ENCODE measurements at places on chromosomes 1 and 21.

DNA sequence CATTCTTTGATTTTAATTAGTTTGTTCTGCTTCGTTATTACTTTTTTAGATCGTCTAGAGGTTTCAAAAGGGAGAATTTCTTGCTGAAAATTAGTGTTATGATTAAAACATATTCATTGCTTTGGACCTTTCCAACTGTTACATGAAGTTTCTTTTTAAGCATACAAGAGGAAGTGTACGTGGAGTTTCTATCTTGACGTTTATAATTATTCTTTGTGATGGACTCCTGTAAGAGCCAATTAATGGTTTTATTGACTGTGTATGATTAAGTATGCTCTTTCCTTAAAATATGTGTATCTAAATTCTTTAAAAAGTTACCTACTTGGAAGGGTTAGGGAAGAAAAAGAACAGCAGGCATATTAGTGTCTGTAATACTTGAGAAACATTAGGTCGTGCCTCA, 37.8 kb downstream of the SPEN start:
- DNase-seq, result no peak

DNA sequence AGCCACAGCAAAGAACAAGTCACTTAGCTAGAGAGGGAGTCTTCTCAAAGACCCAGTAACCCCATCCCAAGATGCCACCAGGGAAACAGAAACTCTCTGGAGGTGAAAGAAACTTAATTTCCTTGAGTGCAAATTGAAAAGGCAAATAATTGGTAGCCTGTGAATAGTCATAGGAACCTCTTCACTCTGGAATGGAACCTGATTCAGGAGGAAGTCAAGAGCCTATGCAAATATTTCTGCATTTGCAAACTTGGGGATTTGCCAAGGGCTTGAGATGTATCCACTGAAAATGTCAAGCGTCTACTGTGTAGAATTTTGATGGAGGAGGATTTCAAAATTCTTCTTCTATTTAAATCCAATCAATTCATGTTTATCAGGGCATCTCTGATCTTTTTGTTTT, 5.7 kb downstream of the HIVEP3 start:
- DNase-seq, result no peak

- DNase-seq, result no peak
These were observed 132.8 kb downstream of the PTPRC start for GRCh38 chr1:198771563-198772153.

GRCh38 chr1:163168053-163168452, 34.7 kb downstream of the RGS5 start:
- no peak for DNase-seq

GRCh38 chr1:179448437-179449149, 82.8 kb downstream of the AXDND1 start:
- no peak for DNase-seq

- DNase-seq, result no peak
These were observed 24.5 kb upstream of the TNFRSF1B start for GRCh38 chr1:12142141-12142823.

- no peak for DNase-seq
These were observed 9.5 kb downstream of the SLC45A3 start for GRCh38 chr1:205670611-205671430.

GRCh38 chr1:232873412-232873811, 68.2 kb downstream of the MAP10 start:
- no peak for DNase-seq

GRCh38 chr1:112706505-112707220, at the start of gene RHOC:
Gene RHOC, minus strand, starts transcription at chr1:112707127. Its CDS starts 3,328 bp downstream, at chr1:112703799.
- DNase-seq, result peak; percentile 42

GRCh38 chr1:89502895-89503294, 21.7 kb upstream of the LRRC8B start:
- DNase-seq, result no peak

- no peak for DNase-seq
These were observed 139.7 kb downstream of the TSEN15 start for GRCh38 chr1:184191181-184191621.

GRCh38 chr1:27755865-27756264, 17.2 kb upstream of the STX12 start:
- no peak for DNase-seq

- no peak for DNase-seq
These were observed 275.5 kb upstream of the CACYBP start for GRCh38 chr1:174724219-174724618.

GRCh38 chr1:98143403-98143802, 222.6 kb upstream of the DPYD start:
- DNase-seq, result no peak

GRCh38 chr1:213345621-213346020, 294.6 kb downstream of the RPS6KC1 start:
- no peak for DNase-seq

- DNase-seq, result no peak
These were observed 52.0 kb upstream of the LYPLAL1 start for GRCh38 chr1:219121679-219122078.

GRCh38 chr21:42744520-42745445, 91.4 kb downstream of the PDE9A start:
- DNase-seq, result no peak

- DNase-seq, result no peak
These were observed 63.3 kb downstream of the TNR start for GRCh38 chr1:175679981-175680652.

GRCh38 chr1:78155121-78155520, 109.4 kb downstream of the GIPC2 start:
- no peak for DNase-seq

DNA sequence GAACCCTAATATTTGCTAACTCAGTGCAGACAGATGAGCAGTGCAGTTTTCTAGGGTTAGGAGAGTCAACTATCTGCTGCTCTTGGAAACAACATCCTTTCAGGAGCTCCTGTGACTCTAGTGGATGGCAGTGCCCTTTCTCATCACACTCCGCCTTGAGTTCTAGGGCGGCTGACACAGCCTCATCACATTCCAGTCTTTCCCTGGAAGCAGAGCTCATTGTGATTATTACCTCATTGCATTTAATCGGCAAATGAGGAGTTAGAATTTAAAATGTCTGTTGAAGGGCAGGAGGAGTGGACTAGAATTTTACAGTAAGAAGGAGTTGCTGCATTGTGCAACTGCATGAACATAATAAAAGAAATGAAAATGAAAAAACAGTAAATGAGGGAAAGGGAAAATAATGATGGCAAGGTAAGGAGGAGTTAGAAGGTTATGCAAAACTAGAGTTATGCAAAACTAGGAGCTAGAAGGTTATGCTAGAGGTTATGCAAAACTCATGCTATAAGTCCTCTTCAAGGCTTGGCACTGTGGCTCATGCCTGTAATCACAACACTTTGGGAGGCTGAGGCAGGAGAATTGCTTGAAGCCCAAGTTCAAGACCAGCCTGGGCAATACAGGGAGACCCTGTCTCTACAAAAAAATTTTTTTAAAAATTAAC, 6.9 kb upstream of the PTGFRN start:
- no peak for DNase-seq

GRCh38 chr1:47679301-47679791, 241.5 kb downstream of the FOXD2 start:
- DNase-seq, result no peak

- DNase-seq, result peak; percentile 13
These were observed 14.4 kb downstream of the LMNA start for GRCh38 chr1:156128654-156129597.

- no peak for DNase-seq
These were observed 122.2 kb upstream of the RAB4A start for GRCh38 chr1:229148743-229149142.

DNA sequence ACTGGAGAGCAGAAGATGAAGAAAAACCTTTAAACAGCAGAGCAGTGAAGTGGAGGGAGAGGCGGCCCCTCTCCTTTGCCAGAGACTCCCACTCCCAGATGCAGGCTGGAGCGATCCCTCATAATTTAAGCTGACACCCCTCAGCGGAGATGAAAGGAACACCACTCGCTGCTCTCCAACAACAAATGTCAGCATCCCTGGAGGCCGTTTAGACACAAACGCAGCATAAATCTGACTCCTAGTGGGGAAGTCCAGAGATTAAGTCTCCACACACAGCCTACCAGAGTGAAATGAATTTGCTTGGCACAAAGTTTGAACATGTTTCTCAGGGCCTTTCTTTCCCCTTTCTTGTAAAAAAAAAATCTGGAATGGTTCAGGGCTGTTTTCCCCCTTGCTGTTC, 137.8 kb downstream of the LMX1A start:
- DNase-seq, result no peak

DNA sequence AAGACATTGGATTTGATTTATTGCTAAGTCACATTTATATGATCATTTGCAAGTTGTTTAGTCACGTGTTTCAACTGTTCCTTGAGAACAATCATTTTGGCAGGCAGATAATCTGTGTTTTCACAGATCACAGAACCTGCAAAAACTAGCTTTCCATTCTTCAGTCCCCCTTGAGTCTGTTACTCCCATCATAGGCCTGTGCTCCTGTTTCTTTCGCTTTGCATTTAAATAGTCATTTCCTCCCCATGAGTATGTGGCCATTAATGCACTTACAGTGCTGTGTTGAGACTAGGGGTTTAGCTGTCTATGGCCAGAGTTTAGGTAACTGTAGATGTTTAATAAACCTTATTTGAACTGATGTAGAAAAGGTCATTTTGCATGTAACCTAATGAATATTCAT, 214.5 kb downstream of the PATJ start:
- no peak for DNase-seq

DNA sequence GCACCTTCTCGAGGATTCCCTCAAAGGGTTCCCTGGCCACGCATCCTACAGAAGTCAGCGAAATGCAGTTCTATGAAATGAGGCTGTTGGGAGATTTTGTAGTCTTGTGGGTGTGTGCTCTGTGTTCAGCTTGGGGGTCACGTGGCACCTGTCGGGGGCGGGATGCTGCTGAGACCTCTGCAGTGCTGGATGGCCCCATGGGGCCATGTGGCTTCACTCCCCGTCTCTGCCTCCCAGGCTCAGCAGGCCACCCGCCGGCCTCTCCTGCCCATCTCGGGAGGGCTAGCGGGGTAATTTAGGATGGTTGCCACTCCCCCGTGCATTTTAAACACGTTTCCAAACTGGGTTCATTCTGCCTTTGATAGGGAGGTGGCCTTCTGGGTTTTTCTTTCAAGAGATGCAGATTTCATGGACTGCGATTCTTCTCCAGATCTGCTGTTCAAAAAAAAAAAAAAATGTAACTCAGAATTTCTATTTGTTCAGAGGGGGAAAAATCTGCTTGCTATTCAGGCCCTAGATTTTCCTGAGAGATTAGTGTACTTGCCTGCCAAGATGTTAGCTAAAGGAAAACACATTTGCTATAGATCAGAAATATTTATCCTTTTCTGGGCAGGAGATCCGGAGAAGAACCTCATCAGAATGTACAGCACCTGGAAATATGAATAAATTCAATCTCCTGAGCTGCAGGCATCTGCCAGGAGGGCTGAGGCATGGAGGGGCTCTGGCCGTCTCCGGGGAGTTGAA, 277.2 kb upstream of the VAMP3 start:
- DNase-seq, result no peak

DNA sequence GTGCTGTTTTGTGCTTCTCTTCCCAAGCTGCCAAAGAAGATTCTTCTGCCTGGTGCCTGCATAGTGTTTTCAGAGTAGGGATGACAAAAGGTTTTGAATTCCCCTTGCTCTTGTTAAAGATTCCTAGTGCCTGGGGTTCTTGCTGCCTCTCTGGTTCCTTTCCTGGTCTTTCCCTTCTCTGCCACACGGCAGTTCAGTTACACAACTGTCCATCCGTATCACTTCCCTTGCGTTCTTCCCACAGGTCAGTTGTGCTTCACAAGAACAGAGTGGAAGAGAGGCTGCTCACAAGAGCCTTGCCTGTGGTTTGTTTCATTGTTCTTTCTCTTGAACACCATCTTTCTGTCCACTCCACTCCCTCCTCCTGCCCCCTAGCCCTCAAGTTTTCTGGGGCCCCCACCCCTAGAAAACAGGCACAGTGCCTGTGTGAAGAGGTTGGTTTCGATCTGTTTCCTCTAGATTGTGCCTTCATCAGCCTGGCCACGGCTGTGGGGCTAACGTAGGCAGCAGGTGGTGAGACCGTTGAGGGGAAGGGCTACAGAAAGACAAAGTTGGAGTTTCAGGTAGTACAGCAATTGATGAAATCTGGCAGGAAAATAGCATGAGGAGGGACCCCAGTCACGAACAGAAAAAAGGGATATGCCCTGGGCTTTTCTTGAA, 5.8 kb downstream of the VASH2 start:
- DNase-seq, result no peak

- no peak for DNase-seq
These were observed 16.9 kb upstream of the COL11A1 start for GRCh38 chr1:103125219-103125618.

DNA sequence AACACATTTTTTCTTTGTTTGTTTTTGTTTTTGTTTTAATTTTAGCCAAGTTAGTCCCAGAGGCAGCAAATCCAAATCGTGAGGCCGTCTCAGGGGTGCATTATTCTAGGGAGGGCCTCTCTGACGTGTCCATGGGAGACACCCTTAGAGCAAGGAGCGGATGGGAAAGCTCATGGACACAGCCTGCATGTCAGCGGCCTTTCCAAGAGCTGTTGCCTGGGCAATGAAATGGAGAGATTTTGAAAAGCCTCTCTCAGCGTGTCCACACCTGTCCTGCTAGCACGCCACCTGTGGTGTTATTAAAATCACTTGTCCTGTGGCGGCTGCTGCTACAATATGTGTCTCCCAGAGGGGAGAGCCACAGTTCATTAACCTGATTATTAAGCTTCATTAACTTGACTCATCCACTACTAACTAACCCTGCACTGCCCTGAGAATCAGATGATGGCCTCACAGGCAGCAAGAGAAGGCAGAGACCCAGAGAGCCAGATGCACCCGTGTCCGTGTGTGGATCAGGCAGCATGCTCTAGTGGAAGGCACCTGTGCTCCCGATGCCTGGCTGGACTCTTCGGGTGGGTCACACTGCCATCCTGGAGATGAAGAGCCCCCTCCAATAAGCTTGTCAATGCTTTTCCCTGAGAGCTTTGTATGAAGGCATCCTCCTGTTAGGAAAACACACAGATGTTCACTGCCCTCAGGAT, 133.3 kb downstream of the PGBD5 start:
- DNase-seq, result no peak

DNA sequence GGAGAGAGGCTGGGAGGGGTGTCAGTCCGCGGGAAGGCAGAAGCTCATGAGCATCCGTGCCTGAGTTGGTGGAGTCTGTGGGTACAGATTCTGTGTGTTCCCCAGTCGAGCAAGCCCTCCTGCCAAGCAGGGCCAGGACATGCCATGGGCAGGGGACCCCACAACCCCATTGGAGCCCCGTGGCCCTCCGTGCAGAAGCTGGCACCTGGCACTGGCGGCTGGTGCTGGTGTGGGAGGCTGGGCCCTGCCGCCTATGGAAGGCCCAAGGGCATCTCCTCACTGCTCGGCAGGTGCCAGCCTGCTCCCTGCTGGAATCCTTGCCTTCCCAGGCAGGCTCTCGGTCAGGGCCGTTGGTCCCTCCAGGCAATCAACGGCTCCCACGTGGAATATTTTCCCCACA, 73.7 kb downstream of the UBE2T start:
- no peak for DNase-seq
